ENCODE measurements at places on chromosomes 6 and 20.

DNA sequence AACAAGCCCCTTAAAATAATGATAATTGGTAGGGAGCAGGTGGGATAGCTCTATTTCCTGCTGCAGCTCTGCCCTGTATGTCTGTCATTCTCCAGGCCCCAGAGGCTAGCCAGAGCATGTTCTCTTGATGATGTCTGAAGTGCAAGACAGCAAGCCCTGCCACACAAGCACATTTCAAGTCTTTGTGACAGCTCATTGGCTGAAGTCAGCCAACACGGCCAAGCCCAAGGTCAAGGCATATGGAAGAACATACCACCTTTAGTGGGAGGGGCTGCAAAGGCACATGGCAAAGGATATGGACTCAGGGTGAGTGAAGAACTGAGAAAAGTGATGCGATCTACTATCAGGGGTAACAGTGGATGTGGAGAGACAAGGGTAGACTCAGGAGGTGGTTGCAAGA, 116.1 kb downstream of the PRND start:
- no peak for DNase-seq

DNA sequence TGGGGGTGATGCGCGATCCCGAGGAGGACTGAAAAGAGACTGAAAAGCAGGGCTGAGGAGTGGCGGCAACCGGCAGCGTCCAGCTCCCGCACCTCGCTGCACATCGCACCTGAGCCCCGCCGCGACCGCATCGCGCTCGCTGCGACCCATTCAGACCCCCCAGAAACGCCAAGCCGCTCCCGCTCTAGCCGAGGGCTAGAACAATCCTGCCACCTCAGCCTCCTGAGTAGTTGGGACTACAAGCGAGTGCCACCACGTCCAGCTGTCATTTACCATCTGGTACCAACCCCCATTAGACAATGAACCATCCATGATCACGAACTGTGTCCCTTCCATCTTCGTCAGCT, 33.2 kb downstream of the HLA-A start:
- no peak for DNase-seq

GRCh38 chr6:3592371-3592941, 135.6 kb upstream of the SLC22A23 start:
- DNase-seq = no peak

- DNase-seq = no peak
These were observed 66.4 kb downstream of the MDGA1 start for GRCh38 chr6:37631295-37631694.

DNA sequence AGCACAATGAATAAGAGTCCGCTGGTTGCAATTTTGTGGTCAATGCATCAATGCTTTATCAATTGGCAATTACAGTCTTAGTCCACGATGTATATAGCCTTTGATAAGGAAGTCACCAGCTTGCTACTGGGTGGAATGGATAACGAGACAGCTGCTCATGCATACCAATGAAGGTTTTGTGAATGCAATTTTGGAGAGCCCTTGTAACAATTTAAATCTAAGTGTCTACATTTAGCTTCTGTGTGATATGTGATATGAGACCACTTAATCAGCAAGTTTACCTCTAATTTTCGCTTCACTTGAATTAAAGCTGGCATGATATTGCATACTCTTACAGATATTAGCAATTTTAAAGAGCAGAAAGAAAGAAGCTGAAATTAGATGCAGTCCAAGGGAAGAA, 543.9 kb downstream of the RNF144B start:
- no peak for DNase-seq

GRCh38 chr6:132817554-132818403, 3.4 kb downstream of the RPS12 start:
- DNase-seq = no peak

DNA sequence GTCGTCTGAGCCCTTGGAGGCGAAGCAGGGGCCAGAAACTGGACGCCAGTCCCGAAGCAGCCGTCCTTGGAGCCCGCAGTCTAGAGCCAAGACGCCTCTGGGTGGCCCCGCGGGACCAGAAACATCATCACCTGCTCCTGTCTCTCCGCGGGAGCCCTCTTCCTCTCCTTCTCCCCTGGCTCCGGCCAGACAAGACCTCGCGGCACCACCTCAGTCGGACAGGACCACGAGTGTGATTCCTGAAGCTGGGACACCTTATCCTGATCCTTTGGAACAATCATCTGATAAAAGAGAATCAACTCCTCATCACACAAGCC, 416 bp downstream of the RSPH4A start:
- DNase-seq = no peak

DNA sequence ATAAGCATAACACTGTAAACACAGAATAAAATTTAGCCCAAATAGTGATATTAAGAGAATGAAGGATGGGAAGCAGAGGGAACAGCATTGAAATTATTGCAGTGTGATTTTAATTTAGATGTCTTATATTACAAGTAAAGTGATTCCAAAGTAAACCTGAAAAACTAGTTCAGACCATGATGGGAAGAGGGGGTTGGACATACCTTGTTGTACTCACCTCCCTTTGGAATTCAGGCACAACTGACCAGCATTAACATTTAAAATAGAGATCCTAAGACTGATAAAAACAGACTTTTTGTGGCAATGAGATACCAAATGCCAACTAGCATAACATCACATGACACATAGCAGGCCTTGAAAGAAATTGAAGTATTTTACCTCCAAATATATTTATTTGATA, 262.6 kb upstream of the PRND start:
- DNase-seq = no peak

All from activated CD8-positive, alpha-beta memory T cell treated with anti-CD3 and anti-CD28 coated beads for 1 hour (primary cell).